ENCODE measurements at places on chromosomes 1 and 21.
A peak's percentile ranks its signal among the peaks of the same experiment; 100 is the strongest.

GRCh38 chr1:117753652-117754051 lies 147.8 kb downstream of the TENT5C start:
- DNase-seq: no peak

DNA sequence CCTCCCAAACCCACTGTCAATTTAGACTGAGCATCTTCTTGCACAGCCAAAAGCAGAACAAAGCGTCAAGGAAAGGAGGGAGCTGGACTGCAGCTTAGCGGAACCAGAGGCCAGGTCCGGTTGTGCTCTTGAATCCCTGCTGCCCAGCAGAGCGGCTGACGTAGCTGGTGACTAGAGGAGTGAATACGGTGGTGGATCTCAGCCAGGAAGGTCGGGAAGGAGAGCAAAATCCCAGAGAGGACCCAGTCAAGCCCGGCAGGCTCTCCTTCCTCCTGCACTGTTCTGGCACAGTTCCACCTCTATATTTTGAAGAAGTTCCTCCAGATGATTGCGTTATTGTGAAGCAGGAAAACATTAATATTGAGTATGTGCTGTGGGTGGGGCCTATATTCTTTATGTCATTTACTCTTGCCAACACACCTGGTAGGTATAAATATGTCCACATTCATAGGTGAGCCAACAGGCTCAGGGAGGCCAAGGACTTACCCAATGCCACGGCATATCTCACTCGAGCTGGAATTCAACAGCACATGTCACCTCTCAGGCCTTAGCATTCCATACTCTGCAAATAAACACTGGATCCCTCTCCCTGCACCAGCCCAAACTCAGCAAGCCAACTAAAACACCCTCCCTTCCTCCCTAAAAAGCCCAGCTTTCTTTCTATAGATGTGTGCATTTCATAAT lies 23.6 kb upstream of the ABCB10 start:
- no peak for DNase-seq

- no peak for DNase-seq
Measured at GRCh38 chr21:44601596-44602462, 1.4 kb downstream of the KRTAP10-7 start.

DNA sequence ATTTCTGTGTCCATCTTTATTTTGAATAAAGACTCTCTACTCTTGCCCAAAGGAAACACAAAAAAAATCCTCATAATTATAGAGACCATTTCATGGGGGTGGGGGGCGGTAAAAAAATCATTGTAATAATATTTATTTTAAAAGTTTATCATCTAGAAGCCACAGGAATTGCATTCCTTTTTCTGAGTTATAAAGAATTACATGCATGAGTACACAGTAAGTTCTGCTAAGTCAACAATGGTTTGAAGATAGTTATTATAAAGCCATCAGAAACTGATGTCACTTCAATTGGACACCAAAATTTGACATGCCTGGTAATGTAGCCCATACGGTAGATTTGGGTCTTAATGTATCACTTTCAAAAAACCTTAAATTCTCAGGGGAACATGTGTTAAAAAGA lies 478.1 kb upstream of the NR5A2 start:
- no peak for DNase-seq

DNA sequence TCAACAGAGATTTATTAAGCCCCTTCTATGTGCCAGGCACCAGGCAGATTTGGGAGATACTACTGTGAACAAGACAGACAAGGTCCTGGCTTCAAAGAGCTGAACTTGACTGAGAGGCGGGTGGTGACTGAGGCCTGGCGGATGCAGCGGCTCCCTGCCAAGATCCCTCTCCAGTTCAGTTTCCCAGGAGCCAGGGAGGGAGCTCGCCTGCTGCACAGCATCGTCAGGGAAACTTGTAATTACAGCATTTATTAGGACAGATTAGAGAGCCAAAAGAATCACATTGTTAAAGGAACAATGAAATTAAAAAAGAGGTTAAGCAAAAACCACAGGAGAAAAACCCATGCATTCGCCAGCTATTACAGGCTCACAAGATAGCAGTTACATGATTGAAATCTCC lies 55.3 kb downstream of the ETS2 start:
- DNase-seq: no peak

DNA sequence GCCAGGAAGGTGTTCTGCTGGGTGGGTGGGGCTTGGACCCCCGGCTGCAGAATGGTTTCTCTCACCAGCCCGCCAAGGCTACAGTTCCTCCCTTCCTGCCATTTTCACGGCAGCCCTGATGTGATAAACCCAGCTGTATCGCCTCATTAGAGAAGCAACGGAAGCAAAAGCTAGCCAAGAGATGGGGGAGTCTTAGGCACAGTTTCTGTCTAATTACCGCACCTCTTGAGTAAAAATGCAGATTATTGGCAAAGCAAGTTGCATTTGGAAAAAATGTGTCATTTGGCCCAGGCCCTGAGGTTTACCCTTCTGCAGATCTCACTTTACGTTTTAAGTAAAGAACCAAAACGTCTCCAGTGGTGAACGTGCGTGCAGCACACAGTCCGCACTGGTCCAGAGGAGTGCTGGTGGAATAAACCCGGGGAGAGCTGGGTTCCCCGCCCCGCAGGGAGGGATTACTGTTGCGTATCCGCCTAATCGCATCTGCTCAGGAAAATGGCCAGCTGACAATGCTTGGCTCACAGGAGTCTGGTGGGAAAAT lies 109.9 kb downstream of the GALNT2 start:
- DNase-seq: no peak

DNA sequence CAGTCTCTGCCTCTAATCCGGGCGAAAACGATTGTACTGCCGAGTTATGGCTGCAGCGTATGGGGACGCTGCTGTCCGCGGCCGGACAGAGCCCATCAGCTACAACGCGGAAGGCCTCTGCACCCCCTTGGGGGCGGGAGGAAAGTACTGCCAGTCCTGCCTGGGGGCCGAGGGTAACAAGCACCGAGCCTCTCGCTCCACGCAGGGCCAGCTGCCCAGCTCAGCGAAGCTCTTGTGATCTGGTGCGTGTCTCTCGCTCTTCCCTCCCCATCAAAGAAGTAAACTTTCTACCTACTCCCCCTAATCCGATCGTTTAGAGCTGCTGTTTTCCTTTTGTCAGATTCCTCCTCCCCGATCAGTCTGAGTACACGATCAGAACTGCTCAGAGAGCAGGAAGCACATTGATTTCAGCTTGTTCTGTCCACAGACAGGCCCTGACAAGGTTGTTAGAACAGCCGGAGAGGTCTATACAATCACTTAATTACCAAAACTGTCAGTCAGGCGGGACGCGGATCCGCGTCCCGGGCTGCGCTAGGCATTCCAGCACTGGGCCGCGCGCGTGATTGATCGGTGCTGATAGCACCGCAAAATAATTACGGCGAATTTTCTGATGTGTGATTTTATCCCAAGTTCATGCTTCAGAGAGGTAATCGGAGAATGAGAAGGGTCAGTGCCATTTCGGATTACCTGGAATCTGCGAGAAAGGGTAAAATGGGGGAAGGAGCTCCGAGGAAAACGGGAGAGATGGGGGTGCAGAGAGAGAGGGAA lies 8.7 kb upstream of the BARHL2 start:
- no peak for DNase-seq

GRCh38 chr1:214224611-214225354 lies 56.2 kb upstream of the SMYD2 start:
- DNase-seq: no peak

GRCh38 chr21:42837421-42838211 lies 41.7 kb downstream of the WDR4 start:
- DNase-seq: peak; percentile 13

DNA sequence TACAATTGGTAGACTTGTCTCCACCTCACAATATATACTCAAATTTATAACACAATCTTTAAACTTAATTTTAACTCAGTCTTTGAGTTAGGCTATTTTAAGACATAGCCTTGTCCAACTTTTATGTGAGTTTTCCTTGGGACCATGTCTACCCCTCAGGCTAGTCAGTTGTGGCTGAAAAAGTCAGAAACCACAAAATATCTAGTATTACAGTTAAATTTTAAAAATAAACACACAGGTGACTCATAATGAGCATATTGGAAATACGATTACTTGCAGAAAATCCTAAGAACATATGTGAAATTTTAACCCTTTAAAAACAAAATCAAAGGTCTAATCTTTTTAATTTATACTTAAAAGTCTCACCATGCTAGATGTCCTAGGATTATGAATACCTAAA lies 4.8 kb upstream of the ASB17 start:
- DNase-seq: no peak

DNA sequence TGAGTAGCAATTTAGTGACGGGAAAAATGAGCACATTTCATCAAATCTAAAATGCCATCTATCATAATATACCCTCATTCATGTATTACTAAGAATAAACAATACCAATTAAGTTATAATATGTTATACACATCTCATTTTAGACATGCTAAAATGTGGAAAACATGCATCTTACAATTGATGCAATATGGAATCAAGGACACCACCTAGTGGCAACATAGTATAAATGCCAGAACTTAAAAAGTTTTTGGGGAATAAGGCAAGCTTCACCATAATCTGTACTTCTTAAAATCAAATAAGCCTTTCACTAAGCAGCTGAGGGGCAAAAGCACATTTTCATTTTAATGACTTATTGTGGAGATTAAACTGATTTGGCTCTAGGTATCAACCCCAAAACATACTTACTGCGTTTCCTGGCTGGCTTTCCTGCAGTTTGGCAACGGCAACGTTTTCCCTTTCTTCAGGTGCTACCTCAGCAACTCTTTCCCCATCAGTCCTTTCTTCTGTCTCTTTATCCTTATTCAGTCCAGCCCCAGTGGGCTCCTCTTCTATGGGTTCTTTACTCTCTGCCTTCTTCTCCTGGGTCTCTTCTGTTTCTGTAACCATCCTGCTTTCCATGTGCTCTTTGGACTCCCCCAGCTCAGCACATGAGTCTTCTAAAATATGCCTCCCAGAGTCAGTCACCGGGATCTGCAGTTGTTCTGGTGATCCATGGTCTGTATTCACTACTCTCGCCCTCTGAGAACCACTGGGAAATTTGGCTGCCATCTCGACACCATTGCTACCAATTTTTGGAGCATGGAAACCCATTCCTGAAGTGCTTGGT lies 11.4 kb downstream of the SDE2 start:
- DNase-seq: no peak

DNA sequence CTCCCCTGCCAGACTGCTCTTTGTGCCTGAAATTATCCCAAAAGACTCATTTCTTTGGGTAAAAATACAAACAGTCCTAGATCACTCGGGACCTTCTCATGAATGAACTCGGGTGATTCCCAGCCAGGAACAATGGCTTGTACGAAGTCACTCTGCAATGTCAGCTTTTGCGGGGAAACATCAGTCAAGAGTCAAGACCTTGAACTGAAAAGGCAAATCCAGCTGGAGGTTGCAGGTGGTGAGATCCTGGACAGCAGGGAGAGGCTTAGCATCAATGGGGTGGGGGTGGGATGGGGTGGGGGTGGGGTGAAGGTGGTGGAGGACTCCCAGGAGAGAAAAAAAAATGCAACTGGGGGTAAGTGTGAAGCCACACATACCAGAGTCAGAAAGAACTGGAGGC lies 115.0 kb upstream of the SLC25A33 start:
- DNase-seq: no peak

DNA sequence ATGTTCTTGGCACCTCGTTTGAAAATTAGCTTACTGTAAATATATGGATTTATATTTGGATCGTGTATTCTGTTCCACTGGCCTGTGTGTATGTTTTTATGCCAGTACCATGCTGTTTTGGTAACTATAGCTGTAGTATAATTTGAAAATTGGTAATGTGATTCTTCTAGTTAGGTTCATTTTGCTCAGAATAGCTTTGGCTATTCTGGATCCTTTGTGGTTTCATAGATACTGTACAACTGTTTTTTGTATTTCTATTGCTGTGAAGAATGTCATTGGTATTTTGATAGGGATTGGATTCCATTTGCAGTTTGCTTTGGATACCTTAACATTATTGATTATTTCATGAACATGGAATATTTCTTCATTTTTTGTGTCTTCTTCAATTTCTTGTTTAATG lies 490.2 kb downstream of the BRINP3 start:
- no peak for DNase-seq

- DNase-seq: no peak
Measured at GRCh38 chr1:68758666-68759209, 261.9 kb upstream of the DEPDC1 start.

DNA sequence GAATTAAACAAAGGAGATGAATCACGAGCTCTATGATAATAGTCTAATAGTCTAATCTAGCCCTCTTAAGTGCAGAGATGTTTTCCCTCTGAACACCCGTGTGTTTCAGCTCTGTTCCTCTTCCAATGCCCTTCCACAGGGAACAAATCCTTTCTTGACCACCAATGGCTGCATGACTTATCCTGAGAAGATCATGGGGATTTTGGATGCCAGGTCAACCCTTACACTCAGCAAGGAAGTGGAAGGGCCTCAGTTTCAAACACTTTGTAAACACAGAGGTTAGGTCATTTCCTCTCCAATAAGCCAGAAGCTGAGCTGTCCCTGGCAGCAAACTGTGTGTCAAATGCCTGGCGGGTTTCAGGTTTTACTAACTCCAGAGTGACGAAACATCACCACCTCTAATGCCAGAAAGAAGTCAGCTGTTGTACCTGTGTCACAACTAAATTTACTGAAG lies 200.0 kb downstream of the GABPA start:
- no peak for DNase-seq

- DNase-seq: no peak
Measured at GRCh38 chr1:29805122-29805895, 569.0 kb downstream of the PTPRU start.

DNA sequence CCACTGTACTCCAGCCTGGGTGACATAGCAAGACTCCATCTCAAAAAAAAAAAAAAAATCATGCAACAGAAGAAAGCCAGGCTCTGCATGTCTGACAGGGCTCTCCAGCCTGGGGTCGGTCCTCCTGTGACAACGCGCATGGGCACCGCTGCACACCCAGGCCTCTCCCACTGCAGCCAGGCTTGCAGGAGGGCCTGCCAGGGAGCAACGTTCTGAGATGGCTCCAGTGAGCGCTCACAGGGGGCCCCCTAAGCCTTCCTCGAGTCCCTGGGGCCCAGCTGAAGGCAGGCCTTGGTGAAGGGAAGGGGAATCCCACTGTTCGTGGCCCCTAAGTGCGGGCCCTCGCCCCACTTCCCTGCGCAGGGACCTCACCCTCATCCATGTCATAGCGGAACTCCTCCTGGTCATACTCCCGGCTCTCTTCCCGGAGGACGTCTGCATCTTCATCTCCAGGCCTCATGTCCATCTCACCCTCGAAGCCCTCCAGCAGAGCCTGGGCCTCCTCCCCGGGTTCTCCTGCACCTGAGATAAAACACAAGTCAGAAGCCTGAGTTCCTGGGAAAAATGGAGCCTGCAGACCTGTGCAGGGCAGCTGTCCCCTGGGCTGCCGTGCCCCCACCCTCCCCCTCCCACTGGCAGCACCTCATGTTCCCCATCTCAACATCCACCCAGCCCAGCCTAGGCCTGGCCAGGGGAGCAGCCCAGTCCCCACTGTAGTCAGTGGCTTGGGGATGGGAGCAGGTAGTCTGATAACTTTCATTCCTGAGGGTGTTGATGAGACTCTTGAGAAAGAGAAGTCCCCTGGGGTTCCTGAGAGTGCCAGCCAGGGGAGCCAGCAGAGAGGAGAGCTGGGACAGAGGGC lies 20.3 kb downstream of the RSPH1 start:
- DNase-seq: no peak

DNA sequence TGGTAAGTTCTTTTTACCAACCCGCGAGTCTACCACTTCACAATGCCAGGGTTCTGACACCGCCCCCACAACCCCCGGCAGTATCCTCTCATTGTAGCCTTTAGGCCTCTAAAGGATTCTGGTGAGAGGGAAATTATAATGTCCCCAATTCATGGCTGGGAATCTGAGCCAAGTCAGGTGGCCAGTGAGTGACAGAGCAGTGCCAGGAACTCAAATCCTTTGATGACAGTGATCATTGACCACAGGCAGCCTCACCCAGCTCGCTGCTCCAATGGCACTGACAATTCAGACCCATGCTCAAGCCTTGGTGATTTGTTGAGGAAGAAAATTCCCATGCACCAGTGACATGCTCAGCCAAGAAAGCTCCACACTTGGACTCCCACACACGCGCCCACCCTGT lies 63.4 kb upstream of the CSF1 start:
- DNase-seq: no peak
